ENCODE measurements at places on chromosomes 13 and 19.

DNA sequence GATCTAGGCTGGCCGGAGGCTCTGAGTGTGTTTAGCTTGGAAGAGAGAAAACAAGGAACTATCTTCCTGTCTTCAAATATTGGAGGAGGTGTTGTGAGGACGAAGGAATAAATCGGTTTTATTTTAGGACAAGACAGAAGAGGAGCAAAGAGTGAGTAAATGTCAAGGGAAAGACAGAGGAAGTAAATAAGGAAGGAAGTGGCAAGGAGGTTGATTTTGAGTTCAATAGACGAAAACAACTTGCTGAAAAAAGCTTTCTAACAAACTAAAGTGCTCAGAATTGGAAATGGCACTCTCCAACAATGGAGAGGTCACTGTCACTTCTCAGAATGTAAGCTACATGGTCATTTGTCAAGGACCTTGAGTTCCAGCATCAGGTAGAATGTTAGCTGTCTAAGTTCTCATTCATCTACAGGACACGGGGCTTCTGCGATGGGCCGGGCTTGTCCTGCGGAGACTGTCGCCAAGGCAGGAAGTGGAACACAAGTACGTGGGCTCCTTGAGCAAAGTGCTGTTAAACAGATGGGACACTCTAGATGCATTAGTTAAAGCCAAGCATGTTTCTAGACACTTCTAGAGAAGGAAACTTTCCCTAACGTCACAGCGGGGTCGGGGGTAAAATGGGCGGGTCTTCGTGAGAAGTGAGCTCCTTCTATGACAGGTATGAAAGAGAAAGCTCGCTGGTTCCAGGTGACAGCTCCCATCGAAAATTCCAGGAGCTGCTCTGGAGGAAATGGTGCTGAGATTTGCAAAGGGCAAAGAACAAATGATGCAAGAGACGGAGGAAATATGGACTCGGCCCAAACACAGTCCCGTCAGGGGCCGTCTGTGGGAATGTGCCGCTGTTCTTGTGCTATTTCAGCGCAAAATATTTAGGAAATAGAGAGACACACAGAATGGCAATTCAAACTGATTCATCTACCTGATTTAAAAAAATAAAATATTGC is 103.9 kb upstream of the UBL3 start:
- DNase-seq: no peak

DNA sequence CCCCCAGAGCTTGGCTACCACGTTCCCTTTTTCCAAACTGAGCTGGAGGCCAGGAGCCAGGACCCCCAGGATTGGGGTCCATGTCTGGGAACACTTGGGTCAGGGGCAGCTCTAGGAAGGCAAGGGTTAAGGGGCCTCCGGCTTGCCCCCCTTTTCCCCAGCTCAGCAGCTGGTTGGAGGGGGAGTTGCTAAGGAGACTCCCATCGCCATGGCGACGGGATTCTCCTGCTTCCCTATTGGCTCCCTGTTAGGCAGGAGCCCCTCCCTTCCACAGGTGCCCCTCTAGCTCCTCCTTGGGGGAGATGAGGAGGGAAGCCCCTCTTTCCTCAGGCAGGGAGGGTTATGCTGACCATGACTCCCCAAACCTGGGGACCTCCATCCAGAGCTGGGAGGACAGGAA is 33.9 kb downstream of the PDE4A start:
- DNase-seq: no peak

GRCh38 chr13:46679369-46680120 is 117.4 kb downstream of the ESD start:
- peak; percentile 69 for DNase-seq

DNA sequence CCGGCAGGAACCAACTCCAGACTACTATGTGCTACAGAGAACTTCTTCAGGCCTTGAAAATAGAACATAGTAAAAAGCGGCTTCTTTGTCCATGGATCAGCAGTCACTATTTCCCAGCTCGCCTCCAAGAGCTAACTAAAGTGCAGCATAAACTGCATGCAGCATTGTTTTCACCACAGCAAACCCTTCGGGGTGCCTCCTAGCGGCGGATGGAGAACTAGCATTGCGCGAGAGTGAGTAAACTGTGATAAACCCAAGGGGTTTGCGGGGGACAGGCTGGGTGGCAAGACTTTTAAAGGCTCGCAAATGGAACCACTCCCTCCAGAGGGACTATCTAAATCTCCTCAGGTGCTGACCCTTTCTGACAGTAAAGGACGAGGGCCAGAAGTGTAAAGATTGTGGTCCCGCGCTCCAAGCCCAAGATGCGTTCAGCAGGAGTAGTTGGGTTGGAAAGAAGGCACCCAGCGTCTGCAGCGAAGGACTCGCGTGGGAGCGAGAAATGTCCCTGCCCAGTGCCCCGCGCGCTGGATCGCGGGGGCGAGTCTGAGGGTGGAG is 21.5 kb upstream of the SGCG start:
- DNase-seq: peak; percentile 2

DNA sequence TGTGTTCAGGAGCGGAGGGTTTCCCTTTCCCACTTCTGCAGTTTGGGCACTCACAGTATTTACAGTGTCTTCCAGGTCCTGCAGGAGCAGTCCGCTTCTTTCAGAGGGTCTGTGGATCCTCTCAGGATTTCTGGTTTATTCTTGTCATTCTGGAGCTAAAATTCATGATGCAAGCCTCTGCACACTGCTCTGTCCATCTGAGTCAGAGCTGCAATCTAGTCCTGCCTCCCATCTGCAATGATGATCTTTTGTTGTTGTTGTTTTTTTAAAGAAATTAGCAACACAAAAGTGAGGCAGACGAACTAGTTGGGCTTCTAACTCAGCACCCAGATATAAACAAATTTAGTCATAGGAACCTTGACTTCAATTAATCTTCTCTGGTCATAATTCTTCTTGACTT is 86.5 kb downstream of the DLEU7 start:
- DNase-seq: no peak

- no peak for DNase-seq
Measured at GRCh38 chr19:41893899-41894298, 10.9 kb downstream of the ARHGEF1 start.

DNA sequence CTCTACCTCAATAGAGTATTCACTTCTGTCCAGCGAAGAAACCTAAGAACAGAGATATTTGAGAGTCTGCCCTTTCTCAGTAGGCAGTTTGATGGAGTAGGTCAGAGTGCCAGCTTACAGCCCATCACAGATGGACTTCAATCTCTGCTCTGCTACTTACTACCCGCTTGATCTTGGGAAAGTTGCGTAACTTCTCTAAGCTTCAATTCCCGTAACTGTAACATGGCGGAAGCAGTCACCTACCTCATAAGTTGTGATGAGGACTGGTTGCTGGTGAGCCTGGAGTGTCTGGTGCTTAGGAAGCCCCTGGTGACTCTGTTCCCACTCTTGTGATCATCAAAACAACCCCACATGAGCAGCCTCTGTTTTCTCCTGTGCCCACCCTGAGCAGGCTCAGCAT is 31.0 kb downstream of the AMER2 start:
- no peak for DNase-seq

DNA sequence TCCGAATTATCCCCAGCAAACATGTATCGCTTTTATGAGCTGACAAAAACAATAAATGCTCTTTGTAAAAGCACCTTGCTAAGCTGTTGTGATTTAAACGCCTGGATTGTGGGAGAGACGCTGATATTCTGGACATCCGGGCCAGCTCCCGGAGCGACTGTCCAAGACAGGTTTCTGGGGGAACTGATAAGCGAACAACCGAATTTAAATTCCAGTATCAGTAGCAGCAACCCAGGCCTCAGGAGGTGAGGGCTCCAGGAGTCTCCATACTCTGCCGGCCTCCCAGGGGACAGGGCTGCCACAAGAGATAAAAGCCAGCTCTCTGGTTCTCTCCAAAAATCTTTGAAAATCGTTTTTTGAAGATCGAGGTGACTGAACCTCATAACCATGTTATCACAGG is 50.3 kb upstream of the VSTM2B start:
- no peak for DNase-seq

DNA sequence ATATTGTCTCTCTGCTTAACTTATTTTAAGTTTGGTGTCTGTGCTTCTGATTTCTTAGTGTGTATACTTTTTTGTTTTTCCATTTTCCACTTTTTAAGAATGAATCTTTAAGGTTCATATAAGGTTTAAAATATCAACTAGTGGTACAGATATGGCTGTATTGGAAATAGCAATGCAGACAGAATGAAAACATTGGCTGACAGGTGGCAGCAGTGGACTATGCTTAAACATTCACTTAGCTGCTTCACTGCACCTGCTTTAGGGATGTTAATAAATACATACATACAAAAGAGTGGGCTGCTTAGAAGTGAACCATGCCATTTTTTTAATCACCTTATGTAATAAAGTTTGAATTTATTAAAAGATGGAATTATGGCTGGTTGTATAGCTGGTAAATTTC is 27.3 kb downstream of the TM9SF2 start:
- DNase-seq: no peak

GRCh38 chr13:95441326-95441725 is 111.2 kb upstream of the CLDN10 start:
- DNase-seq: no peak

GRCh38 chr19:46065486-46066071 is 24.8 kb upstream of the IGFL4 start:
- DNase-seq: peak; percentile 76

DNA sequence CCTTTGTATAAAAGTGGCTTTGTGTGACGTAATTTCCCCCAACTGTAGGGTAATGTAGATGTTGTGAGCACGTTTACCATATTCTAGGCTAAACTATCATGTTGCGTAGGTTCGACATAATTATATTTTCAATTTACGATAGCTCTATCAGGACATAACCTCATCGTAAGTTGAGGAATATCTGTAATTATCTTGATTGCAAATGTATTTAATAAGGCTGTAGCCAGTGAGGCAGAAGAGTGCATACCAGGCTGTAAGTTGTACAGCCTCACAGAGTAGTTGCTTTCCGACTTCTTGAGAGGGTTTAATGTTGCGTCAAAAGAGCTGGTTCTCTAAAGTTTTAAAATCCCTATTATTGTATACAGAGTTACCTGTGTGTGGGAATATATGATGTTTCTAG is 839.4 kb upstream of the GPC6 start:
- DNase-seq: no peak

- peak; percentile 7 for DNase-seq
Measured at GRCh38 chr13:32116210-32116609, 84.6 kb downstream of the FRY start.

- no peak for DNase-seq
Measured at GRCh38 chr13:21048901-21049698, 12.3 kb downstream of the LATS2 start.

DNA sequence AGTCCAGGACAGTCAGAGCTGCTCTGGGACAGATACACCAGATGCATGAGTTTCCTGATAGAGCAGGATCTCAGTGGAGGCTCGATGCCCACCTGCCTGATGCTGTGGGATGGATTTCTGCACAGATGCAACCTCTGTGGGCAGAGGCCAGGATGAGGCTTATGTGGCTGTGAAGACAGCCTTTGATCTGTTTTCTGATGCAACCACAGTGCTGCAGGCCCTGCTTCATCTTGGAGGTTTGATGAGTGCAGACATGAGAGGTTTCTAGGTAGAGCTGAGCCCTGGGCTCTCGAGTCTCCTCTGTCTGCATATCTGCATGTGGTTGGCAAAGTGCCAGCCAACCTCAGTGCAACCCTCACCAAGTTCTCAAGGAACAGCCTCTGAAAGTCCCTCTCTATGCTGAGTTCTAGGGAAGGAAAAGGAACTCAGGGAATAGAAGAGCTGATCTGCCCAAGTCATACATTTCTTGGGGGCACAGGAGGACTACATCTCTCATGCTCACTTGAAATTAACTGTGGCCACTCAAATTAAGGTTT is 23.1 kb upstream of the TSHZ3 start:
- DNase-seq: no peak

GRCh38 chr13:101654883-101655282 is 202.4 kb downstream of the ITGBL1 start:
- peak; percentile 78 for DNase-seq

DNA sequence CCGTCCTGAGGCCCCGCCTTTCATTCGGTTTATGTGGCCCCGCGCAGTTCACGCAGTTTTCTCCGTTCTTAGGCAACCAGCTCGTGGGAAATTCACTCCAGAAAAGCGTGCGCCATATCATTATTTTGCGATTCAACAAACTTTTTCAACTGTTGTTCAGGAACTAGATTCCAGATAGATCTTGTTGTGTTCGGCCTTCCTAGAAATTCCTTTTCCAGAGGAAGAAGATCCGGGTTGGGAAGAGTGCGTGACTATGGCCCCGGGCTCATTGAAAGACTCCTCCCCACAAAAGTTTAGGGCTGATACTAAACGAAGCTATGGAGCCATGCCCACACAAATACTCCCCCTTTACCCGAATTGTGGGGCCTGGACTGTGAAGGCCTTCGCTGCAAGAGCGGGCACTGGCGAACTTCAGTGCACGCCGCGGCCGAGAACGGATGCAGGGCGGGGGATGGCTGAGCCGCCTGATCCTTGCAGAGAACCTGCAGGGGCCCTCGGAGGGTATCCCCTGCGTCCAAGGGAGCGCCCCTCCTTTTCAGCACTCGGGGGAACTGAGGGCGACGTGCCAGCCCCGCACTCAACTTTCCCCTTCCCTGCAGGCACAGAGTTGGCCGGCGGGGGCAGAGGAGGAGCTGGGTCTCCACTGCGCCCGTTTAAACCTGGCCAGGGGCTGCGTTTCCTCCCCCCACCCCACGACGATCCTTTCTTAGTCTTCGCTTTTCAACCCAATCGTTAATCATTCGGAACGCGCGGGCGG is 904 bp upstream of the SOX1 start:
- no peak for DNase-seq
